Myometrial cell (primary cell): ENCODE measurements at places on chromosomes 7 and 10. TPM values are rescaled to one million over a fixed set of nuclear protein-coding genes. Genes with fewer than 3 reads are reported as not detected.

Gene GNGT1
- total RNA-seq, result not detected in 2 replicates

Gene RASSF4
- 6.6 and 7.8 TPM in 2 replicates for total RNA-seq

Gene SKIDA1
- total RNA-seq, result 0.29 and 0.53 TPM in 2 replicates

Gene ANKRD61
- not detected in 2 replicates for total RNA-seq

Gene MGAM2
- total RNA-seq, result not detected in 2 replicates

Gene LRRC4
- not detected in 2 replicates for total RNA-seq

Gene NCF1
- total RNA-seq, result not detected in 2 replicates

Gene COL1A2
- total RNA-seq, result 2,391 and 2,430 TPM in 2 replicates

Gene C10orf143
- under 0.01 TPM in 1 of 2 replicates, not detected in the other for total RNA-seq

Gene ADIRF
- 35.6 and 35.7 TPM in 2 replicates for total RNA-seq

Gene TMEM176A
- total RNA-seq, result 0.53 and 1.2 TPM in 2 replicates

Gene HOGA1
- total RNA-seq, result under 0.01 and 2.1 TPM in 2 replicates

Gene ZMIZ1
- 16.7 and 18.7 TPM in 2 replicates for total RNA-seq

Gene IFIT3
- total RNA-seq, result 21.1 and 21.6 TPM in 2 replicates

Gene EGR2
- not detected in 2 replicates for total RNA-seq

Gene SVOPL
- not detected in 2 replicates for total RNA-seq

Gene PRSS37
- not detected in 2 replicates for total RNA-seq

Gene EXOC6
- total RNA-seq, result 3.4 and 7.8 TPM in 2 replicates

Gene UCN3
- not detected in 2 replicates for total RNA-seq

Gene INA
- 1.2 and 1.7 TPM in 2 replicates for total RNA-seq

Gene ZNF800
- total RNA-seq, result 12.4 and 17.6 TPM in 2 replicates

Gene OR2A42
- not detected in 2 replicates for total RNA-seq

Gene SOSTDC1
- total RNA-seq, result 0.29 TPM in 1 of 2 replicates, not detected in the other

Gene GBF1
- total RNA-seq, result 51.6 and 52.5 TPM in 2 replicates

Gene CALML5
- total RNA-seq, result not detected in 2 replicates

Gene SFMBT2
- 0.53 and 0.86 TPM in 2 replicates for total RNA-seq

Gene PRKCQ
- total RNA-seq, result not detected in 2 replicates

Gene TCF7L2
- total RNA-seq, result 2.5 and 4.9 TPM in 2 replicates

Gene AGMO
- total RNA-seq, result not detected in 2 replicates

Gene PVRIG
- not detected in 2 replicates for total RNA-seq

Gene EVX1
- 0.86 TPM in 1 of 2 replicates, not detected in the other for total RNA-seq

Gene NPSR1
- total RNA-seq, result not detected in 2 replicates

Gene C10orf105
- not detected in 2 replicates for total RNA-seq

Gene GBX1
- not detected in 2 replicates for total RNA-seq

Gene VPS50
- total RNA-seq, result 11.8 and 31.0 TPM in 2 replicates

Gene CALCR
- not detected in 2 replicates for total RNA-seq

Gene PLXNA4
- total RNA-seq, result under 0.01 TPM in 1 of 2 replicates, not detected in the other

Gene CALHM1
- not detected in 2 replicates for total RNA-seq

Gene PHKG1
- 0.29 TPM in 1 of 2 replicates, not detected in the other for total RNA-seq

Gene CNNM1
- not detected in 2 replicates for total RNA-seq

Gene CDK6
- total RNA-seq, result 11.8 and 14.2 TPM in 2 replicates

Gene ANKRD22
- total RNA-seq, result 0.58 TPM in 1 of 2 replicates, not detected in the other

Gene GLI3
- total RNA-seq, result 1.7 and 3.9 TPM in 2 replicates

Gene PNLIPRP1
- total RNA-seq, result not detected in 2 replicates

Gene HOXA7
- total RNA-seq, result 2.6 and 4.8 TPM in 2 replicates
